ENCODE measurements at places on chromosomes 13 and 19.
A peak's percentile ranks its signal among the peaks of the same experiment; 100 is the strongest.

- no peak for DNase-seq
These were observed 147.1 kb upstream of the SLITRK1 start for GRCh38 chr13:84029396-84029795.

- no peak for DNase-seq
These were observed 9.3 kb upstream of the NALCN start for GRCh38 chr13:101425623-101426022.

GRCh38 chr13:29758531-29759114 is 91.8 kb downstream of the UBL3 start:
- peak; percentile 58 for DNase-seq

DNA sequence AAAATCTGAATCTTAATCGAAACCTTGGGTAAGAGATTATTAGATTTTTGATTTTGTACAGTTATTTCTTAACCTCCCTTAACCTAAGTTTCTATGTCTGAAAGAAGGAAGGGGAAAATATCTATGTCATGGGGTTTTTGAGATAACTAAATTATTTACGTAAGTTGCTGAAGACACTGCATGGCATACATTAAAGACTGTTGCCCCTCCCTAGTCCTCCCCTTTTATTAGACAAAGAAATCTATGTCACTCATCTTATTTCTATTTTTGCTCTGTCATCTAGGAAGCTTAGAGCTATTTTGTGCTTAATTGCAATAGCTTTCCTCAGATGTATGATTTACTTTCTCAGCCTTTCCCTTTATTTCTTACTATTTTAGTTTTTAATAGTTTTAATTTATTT is 15.0 kb downstream of the COG6 start:
- no peak for DNase-seq

GRCh38 chr13:43269037-43269481 is 245.7 kb downstream of the DNAJC15 start:
- no peak for DNase-seq

DNA sequence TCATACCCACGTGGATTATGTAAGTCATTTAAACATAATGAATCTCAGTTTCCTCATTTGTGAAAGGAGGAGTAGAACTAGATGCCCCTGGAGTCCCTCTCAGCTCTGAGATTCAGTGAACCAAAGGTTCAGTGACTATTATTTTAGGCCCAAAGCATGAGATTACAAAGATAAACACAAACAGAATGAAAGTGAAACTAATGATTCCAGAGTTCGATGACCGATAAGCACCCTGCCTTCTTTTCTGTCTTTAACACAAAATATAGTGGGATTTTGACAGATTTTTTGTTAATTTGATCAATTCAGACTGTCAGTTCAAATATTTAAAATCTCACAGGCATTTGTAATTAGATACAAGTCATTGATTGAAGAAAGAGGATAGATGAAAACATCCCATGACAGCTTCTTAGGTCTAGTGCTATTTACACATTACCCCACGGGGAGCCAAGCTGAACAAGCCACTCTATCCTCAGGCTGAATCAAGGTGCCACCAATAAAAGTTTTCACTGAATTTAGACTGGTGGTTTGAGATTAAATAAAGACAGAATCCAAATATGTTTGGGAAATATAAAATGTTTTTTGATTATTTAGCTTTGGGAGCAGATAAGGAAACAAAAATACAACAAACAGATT is 64.6 kb upstream of the RAP2A start:
- DNase-seq: no peak

DNA sequence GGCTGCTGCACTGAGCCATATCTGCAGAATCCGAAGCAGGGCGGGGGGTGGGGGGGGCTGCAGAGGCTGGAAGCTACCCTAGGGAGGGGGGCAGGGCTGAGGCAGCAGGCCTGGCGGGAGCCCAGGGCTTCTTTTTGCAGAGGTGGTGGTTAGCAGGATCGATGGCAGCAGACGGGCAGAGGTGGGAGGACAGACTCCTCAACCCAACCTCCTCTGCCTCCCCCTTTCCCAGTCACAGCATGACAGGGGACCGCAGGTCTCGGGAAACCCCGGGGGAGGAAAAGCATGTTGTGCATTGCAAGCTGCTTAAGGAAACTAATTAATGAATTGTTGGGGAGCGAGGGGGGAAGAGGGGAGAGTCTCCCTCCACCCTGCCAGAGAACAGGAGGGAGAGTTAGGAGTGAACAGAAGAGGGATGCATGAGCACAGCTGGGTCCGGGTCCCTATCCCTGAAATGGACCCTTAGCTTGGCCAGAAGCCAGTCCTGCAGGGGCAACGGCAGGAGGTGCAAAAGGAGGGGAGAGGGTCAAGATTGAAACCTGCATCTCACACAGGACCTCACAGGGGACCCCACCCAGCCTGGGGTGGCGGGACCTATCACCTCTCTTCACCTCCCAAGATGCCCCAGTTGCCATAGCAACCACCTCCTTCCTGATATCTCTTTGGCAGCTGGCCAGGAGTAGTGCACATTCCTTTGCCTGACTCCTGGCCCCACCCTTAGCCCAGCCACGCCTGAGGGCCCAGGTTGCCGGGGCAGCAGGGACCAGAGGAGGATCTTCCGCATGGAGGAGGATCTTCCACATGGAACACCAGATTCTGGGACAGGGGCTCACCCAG is 1.8 kb downstream of the FXYD7 start:
- DNase-seq: no peak

GRCh38 chr19:15404097-15404779 is 14.6 kb downstream of the AKAP8L start:
- no peak for DNase-seq

- DNase-seq: no peak
These were observed 14.3 kb downstream of the MARK4 start for GRCh38 chr19:45265375-45265774.

- no peak for DNase-seq
These were observed 246.9 kb downstream of the DNAJC15 start for GRCh38 chr13:43270130-43270830.

DNA sequence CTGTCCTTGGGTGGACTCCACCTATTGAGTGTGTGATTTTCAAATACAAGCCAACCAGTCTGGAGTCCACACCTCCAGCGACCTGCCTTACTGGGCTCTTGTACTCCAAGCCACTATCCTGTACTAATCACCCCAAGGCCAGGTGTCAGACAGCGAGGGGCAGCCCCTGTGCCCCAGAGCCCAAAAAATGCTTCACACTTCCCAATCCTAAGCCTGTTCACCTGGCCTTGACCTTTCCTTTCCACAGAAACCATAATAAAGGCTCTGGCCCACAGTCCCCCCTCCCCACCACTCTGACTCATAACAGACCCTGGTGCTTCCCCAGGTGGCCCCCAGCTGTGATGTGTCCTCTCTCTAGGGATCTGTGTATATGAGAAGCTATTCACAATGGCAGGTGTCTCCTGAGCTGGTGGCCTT is 3.9 kb downstream of the CD209 start:
- no peak for DNase-seq

- no peak for DNase-seq
These were observed 2.5 kb downstream of the ITM2B start for GRCh38 chr13:48235341-48236135.

DNA sequence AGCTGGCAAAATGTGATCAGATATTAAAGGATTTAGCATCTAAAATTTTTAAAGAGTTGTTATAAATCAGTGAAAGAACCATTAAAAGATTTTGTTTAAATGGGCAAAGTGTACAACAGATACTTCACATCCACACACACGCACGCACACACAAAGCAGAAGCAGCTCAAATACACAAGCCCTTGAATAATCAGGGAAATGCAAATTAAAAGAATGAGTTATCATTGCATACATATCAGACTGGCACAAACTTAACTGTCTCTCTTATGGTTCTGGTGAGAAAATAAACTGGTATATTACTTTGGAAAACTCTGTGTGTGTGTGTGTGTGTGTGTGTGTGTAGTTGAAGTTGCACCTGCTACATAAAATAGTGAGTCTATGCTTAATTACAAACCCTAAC is 59.3 kb downstream of the CRYL1 start:
- no peak for DNase-seq

GRCh38 chr19:30236587-30236986 is 135.6 kb upstream of the ZNF536 start:
- DNase-seq: no peak
